ENCODE measurements at places on chromosomes 1 and 21.

GRCh38 chr21:29712818-29713217, 227.0 kb downstream of the GRIK1 start:
- DNase-seq, result no peak

DNA sequence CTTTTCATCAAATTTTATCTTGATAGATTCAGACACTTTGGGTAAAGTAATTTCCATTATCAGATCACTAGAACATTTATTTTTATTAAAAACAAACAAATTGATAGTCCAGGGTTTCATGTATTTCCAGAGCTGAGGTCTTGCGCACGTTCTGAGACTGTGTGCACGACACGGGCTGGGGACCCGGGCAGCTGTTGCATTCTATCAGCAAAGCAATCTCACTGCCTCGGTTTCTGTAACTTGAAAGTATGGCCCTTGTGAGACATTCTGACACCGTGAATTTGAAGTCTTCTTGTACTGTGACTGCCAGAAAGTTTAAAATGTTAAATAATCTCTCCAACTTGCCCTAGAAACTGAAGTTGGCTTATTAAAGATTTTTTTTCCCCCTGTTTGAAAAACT, 746.9 kb upstream of the ADGRL2 start:
- DNase-seq, result no peak

DNA sequence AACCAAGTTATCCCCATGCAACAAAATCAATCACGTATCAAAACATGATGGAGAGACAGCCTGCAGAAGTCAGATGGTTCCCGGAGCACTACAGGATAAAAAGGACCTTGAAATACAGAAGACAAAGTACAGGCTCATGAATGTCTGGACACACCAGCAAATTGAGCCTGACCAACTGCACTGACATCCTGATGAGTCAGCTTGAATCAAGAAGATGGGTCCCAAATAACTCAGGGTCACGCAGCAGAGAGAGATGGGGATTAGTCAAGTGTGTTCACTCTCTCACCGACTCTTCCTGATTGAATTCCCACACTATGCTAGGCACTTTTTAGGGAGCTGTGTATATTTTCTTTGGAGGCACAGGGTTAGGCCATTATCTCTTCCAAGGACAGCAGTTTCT, 71.1 kb upstream of the DIRAS3 start:
- no peak for DNase-seq

DNA sequence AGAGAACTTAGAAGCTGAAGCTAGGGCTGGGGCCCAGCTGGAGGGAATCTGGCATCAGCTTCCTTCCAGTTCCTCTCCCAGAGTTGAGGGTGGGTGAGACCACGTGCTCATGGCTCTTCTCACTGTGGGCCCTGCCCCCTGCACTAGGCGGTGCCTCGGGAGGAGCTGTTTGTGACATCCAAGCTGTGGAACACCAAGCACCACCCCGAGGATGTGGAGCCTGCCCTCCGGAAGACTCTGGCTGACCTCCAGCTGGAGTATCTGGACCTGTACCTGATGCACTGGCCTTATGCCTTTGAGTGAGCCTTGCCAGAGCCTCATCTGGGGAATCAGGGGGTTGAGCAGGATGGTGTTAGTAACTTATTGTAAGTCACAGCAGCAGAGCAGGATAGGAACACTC, 16.1 kb downstream of the AKR1A1 start:
- DNase-seq, result no peak

DNA sequence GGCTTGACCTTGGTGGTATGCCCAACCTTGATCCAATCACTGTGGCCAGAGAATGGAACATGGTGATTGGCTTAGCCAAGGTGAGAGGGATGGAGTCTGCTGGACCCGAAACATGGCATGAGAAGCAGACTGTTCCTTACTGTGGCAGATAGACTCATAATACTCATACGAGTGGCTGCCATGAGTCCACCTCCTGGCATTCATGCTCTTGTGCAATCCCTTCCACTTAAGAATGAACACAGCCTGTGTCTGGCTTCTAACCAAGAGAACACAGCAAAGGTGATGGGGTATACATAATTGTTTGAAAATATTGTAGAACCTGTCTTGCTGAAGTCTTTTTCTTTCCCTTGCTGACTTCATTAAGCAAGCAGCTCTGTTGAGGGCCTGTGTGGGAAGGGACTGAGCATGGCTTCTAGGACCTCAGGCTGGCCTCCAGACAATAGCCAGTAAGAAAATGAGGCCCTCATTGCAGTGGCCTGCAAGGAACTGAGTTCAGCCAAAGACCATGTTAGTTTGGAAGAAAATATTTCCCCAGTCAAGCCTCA, 85.9 kb downstream of the ZNF281 start:
- DNase-seq, result no peak

GRCh38 chr21:29557931-29558725, 259.4 kb downstream of the BACH1 start:
- no peak for DNase-seq

GRCh38 chr1:247209396-247209795, 37.6 kb upstream of the ZNF124 start:
- no peak for DNase-seq

GRCh38 chr1:159012495-159012894, 2.8 kb downstream of the IFI16 start:
- DNase-seq, result no peak

DNA sequence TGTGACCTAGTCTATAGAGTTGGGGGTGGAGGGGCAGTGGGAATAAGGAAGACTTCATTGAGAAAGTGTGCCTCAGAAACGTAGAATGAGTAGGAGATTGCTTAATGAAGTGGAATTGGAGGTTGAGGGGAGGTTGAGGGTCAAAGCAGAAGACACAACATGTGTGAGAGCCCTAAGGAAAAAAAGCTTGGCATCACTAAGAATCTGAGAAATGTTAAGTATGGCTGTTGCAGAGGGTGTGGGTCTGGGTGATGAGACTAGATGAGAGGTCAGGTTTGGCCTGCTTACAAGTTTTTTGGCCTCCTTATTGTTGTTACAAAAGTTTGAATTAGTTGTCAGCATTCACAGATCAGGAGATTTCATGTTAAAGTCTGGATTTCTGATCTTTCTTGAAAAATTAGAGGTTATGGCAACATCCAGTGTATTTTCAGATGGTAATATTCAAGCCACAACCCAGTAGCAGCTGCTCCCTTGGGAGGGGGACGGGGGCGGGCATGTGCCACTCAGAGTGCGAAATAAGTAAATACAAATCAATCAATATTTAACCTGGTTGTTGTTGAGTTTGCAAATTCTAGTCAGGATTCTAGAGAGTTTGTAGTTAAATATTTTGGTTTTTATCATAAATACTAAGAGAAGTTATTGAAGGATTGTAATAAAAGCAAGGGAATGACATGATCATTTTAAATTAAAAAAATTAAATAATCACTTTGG, 4.3 kb downstream of the MAN1A2 start:
- no peak for DNase-seq

DNA sequence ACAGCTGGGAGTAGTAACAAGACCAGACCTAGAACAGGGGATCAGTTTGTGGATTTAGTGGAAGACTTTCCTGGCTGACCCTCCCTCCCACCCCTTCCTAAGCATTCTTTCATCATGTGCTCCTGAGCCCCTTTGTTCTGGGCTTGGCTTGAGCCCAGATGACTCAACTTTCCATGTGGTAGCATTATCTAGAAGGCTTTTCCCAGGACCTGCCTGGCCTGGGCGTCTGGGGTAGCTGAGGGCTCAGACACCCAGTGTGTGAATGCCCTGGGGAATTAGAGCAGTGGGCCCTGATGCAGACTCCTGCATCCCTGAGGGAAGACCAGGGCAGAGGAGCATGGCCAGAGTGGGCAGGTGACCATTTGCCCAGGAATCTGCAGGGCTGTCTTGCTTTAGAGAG, 44.1 kb upstream of the TSPAN2 start:
- no peak for DNase-seq

DNA sequence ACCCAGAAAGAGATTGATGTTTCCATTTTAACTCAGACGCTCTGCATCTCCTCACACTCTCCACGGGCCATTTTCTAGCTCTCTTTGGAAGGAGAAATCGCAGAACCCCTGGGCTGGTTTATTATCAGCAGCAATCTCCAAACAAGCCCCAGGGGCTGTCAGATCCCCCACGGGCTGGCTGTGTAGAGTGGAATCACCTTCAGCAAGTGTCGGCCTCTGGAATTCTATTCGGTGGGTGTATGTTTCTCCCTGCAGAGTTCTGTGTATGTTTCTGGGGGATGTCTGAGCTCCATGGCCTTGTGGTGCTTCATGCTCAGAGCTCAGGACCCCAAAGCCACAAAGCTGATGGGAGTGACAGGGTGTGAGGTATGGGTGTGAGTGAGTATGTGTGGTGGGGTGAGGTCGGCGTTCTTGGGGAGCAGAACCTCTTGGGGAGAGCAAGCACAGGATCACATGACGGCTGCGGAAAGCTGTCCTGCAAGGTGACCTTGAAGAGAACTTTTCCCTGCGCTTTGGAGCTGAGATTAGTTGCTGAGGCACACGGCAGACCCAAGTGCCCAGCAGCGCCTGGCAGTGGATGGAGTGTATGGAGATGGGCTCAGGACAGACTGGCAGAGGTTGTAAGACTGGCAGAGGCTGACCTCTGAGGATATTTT, 489 bp downstream of the ACOT11 start:
- no peak for DNase-seq

DNA sequence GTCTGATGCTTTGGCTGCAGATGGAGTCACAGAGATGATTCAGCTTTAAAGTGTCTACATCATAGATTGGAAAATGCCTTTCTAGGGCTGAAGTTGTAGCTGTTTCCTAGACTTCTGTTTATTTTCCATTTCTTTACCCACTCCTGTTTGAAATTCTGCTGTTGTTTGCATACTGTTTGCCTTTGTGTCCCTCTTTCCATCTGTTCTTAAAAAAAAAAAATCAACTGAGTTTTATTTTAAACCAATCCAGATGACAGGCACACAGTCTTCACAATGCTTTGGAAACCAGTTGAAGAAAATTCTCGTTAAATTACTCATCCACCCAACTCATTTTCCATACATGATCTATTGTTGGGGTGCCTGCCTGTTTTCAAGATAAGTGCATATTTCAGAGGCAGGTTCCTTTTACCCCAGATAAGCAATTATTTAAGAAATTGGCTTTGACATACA, 245.9 kb downstream of the DISC1 start:
- DNase-seq, result no peak

GRCh38 chr1:239872626-239873025, 219.1 kb upstream of the FMN2 start:
- no peak for DNase-seq

DNA sequence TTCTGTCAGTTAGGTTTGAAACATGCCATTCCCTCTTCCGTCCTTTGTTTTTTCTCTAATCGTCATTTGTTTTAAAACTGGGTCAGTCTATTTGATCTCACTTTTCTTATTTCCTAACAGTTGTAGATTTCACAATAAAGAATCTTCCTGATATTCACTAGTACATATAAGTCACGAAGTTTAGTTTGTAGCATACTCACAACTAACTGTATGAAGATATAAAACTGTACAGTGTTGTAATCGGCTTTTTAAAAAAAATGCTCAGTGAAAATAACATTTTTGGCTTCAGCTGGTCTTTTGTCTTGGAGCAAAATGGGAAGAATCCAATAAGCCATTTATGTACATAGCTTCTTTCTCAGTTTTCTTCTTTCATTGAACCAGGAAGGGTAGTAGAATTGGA, 78.3 kb downstream of the NCAM2 start:
- DNase-seq, result no peak

DNA sequence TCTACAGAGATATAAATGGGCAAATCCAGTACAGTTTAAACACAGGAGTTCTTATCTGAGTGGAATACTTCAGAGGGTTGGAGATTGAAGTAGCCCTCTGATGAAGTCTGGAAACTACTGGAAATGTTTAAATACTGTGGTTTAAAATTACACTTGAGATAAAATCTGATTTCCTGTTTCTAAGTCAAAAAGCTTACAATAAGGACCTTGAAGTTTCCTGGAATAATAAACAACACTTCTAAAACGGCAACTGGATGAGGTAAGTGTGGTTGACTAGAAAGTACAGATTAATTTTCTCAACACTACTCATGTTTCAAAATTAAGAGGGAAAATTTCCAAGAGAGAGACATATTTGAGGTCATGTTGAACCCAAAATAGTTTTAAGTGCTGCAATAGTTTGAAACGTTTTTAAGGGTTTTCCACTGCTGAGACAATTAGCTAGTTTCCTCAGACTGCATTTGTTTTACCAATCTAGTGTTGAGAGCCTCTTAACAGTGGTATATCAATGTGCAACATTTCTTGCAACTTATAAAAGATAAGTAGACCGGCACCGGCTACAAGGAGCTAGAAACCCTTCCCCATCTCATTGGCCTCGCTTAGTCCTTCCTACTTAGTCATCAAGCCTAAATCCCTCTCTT, 27.4 kb downstream of the KCNA3 start:
- DNase-seq, result no peak

- no peak for DNase-seq
Observed at GRCh38 chr1:221344693-221345092, 397.2 kb downstream of the DUSP10 start.

DNA sequence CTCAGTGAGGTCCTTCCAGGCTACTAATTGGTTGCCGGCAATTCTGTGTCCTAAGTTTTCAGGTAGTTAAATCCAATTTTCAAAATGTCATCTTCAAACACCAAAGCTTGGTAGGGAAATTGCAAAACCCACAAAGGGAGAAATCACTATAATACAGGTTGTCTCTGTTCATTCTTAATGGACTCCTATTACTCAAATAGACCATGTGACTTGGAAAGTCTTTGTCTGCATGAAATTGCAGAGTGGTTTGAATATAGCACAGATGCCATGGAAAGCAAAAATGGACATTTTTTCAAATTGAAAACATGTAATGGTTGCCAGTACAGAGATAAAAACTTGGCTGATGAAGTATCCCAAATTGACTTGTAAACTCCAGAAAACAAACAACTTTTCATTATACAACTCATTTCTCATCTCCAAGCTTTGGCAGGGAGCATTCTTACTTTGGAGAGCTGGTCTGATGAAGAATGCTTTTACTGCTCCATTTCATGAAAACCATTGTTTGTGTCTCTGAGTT, 169.5 kb upstream of the PKN2 start:
- DNase-seq, result no peak

- no peak for DNase-seq
Observed at GRCh38 chr1:25065795-25066238, 135.7 kb upstream of the RUNX3 start.

- peak; percentile 84 for DNase-seq
Observed at GRCh38 chr1:157969697-157970485, 23.6 kb upstream of the KIRREL1 start.

DNA sequence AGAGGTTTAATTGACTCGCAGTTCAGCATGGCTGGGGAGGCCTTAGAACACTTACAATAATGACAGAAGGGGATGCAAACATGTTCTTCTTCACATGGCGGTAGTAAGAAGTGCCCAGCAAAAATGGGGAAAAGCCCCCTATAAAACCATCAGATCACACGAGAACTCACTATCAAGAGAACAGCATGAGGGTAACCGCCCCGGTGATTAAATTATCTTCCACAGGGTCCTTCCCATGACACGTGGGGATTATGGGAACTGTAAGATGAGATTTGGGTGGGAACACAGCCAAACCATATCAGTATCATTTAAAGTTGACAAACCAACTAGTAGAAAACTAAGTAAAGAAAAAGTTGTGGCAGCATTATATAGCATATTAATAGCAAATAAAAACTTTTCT, 71.3 kb upstream of the DNAJC6 start:
- DNase-seq, result no peak

All from glomerular endothelial cell (primary cell).